Activated naive CD4-positive, alpha-beta T cell treated with anti-CD3 and anti-CD28 coated beads for 36 hours (primary cell): ENCODE measurements at places on chromosomes 5 and 9. TPM values are rescaled to one million over a fixed set of nuclear protein-coding genes. Genes with fewer than 3 reads are reported as not detected.

DNA sequence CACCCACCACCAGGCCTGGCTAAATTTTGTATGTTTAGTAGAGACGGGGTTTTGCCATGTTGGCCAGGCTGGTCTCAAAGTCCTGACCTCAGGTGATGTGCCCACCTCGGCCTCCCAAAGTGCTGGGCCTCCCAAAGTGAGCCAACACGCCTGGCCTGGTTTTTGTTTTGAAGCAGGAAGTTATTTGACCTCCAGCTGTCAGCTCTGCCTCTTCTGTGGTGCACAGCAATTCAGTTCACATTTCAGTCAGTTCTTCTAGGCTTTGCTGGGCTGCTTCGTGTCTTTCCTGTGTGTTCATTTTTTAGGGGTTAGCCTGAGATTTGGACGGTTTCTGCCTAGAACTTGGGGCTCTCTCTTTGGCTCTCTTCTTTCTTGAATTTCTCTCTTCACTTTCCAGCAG is 8.9 kb downstream of the LCN1 start:
- H3K27me3 ChIP-seq = peaks cover 9% of the 10 kb centered on the region
- no peak overlapping the region for H3K27ac ChIP-seq
- DNase-seq = no peak
- H3K36me3 ChIP-seq = no peaks in the 10 kb centered on the region
- no peak overlapping the region for H3K4me3 ChIP-seq

DNA sequence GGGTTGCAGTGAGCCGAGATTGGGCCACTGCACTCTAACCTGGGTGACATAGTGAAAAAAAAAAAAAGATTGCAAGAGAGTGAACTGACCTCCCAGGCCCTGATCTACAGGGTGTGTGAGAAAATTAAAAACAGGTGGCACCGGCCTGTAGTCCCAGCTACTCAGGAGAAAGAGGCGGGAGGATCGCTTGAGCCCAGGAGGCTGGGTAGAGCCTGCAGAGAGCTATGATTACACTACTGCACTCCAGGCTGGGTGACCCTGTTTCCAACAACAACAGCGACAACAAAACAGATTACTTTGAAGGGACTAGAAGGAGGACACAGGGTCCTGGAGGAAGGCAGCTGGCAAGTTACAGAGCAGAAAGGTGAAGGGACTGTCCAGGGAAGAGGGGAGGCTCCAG is 42.2 kb upstream of the FABP6 start:
- no peaks in the 10 kb centered on the region for H3K36me3 ChIP-seq
- no peak for DNase-seq
- H3K27ac ChIP-seq = no peak overlapping the region
- H3K4me3 ChIP-seq = no peak overlapping the region

DNA sequence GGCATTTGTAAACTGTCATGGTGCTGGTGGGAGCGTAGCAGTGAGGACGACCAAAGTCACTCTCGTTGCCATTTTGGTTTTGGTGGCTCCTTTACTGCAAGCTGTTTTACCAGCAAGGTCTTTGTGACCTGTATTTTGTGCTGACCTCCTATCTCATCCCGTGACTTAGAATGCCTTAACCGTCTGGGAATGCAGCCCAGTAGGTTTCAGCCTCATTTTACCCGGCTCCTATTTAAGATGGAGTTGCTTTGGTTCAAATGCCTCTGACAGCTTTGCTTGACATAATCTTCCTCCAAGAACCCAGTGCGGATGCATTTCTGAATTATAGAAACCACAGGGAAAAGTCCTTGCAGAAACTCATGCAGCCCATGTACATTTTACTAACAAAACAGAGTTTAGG is 3.9 kb upstream of the RASGRF2 start:
- H3K36me3 ChIP-seq = no peaks in the 10 kb centered on the region
- no peaks in the 10 kb centered on the region for H3K27me3 ChIP-seq
- H3K27ac ChIP-seq = no peak overlapping the region

- no peak overlapping the region for H3K4me3 ChIP-seq
- H3K27ac ChIP-seq = no peak overlapping the region
- peaks cover 22% of the 10 kb centered on the region for H3K27me3 ChIP-seq
- no peak for DNase-seq
- no peaks in the 10 kb centered on the region for H3K36me3 ChIP-seq
Observed at GRCh38 chr9:109491590-109491989, 6.5 kb downstream of the PTPN3 start.

DNA sequence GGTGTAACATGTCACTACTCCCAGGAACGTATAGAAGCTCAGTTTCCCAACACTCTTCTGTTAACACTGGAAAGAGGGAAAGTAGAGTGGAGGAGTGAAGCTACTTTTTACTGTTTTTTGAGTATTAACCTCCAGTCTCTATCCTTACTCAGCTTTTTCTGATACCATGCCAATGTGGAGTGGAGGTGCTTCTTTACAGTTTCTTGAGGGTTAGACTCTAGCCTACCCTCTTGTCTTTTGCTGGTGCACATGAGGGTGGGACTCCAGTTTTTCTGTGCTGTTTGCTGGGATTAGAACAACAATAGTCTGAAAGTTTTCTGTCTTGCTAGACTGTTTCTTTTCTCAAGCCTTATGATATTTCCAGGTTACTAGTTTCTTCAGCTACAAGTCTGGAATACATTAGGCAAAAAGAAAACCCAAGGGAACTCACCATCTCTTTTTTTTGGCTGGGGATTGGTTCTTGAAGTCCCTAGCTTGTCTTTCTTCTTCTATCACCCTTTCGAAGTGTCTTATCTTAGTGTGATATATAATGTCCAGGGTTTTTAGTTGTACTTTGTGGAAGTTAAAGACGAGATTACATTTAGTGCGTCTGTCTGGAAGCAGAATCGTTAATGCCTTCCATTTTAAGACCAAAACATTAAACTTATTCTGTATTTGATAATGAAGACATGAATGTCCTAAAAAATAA is 35.9 kb downstream of the PRR16 start:
- no peaks in the 10 kb centered on the region for H3K36me3 ChIP-seq
- H3K27me3 ChIP-seq = no peaks in the 10 kb centered on the region
- DNase-seq = no peak
- H3K4me3 ChIP-seq = no peak overlapping the region
- H3K4me1 ChIP-seq = no peaks in the 10 kb centered on the region

GRCh38 chr5:31291323-31291854 is 97.9 kb downstream of the CDH6 start:
- H3K36me3 ChIP-seq = no peaks in the 10 kb centered on the region
- no peaks in the 10 kb centered on the region for H3K4me1 ChIP-seq
- no peaks in the 10 kb centered on the region for H3K27me3 ChIP-seq
- no peak for DNase-seq

DNA sequence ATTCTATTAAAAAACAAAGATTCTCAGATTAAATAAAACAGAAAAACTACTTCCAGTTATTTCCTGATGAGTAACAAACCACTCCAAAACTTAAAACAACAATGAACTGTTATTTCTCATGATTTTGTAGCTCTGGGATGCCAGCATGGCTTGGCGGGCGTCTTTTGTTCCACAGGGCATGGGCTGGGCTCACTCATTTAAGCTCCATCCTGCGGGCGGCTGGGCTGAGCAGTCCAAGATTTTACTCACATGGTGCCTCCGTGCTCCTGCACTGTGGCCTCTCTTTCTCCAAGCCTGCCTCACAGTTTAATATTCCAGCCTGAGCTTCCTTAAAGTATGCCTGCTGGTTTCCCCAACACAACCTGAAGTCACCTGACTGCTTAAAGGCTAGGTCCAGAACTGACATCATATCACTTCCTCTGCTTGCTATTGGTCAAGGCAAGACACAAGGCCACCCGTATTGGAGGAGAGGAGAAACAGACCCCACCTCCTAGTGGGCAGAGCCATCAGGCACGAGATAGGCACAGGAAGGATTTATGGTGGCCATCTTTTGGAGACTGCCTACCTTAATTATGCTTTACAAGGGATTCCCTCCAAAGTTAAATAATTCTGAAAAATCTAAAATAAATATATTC is 41.6 kb upstream of the ZBTB43 start:
- H3K27ac ChIP-seq = no peak overlapping the region
- DNase-seq = no peak
- H3K4me3 ChIP-seq = no peak overlapping the region

DNA sequence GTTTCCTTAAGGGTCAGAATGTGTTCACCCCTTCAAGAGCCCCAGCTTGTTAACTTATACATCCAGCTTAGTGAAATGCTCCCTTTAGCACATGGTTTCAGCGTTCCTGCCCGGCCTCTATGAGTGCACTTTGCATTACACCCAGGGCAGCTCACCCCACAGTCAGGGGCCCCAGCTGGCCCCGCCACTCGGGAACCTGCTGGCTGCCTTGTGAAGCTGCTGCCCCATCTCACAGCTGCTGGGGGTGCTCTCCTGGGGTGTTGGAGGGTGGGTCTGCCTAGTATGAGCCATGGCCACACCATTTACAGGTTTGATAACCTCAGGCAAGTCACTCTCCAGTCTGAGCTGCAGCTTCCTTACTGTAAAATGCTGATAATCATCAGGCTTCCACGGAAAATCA is 32.2 kb downstream of the HRH2 start:
- H3K4me1 ChIP-seq = peaks cover 48% of the 10 kb centered on the region
- no peak overlapping the region for H3K4me3 ChIP-seq
- no peak overlapping the region for H3K27ac ChIP-seq

DNA sequence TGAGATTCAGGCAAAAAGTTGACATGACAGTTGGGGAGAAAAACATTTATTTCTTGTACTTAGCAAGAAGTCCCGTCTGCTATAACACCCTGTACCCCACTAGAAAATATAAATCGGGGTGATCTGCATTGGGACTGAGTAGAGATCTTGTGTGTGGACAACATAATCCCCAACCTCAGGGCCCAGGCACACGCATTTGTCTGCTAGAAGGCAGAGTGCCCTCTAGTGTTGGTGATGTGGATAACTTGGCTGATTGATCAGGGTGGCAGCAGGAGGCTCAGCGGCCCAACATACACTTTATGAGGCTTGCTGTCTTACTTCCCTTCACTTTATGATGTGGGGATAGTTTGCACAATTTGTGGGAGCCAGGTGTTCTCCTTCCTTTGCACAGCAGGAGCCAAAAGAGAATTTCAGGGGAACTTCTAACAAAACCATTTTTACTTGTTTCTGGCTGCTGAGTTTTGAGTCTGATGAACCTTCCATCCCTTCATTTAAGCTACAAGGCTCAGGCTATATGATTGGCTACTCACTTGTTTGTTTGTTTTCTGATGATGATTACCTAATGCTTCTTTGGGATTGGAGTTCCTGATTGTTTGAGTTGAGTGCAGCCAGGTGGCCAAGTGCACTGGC is 263.2 kb downstream of the DMAC1 start:
- H3K4me1 ChIP-seq = peaks cover 11% of the 10 kb centered on the region
- H3K27ac ChIP-seq = no peak overlapping the region

GRCh38 chr9:76206821-76207220 is 187.4 kb downstream of the RFK start:
- H3K36me3 ChIP-seq = no peaks in the 10 kb centered on the region
- no peak for DNase-seq
- no peaks in the 10 kb centered on the region for H3K4me1 ChIP-seq
- peaks cover 4% of the 10 kb centered on the region for H3K27me3 ChIP-seq

- DNase-seq = no peak
- H3K27ac ChIP-seq = no peak overlapping the region
- peaks cover 10% of the 10 kb centered on the region for H3K4me1 ChIP-seq
- H3K36me3 ChIP-seq = no peaks in the 10 kb centered on the region
- H3K4me3 ChIP-seq = no peak overlapping the region
- H3K27me3 ChIP-seq = peaks cover 18% of the 10 kb centered on the region
Observed at GRCh38 chr9:121271368-121272341, 3.7 kb downstream of the GSN start.

- no peaks in the 10 kb centered on the region for H3K36me3 ChIP-seq
- no peak overlapping the region for H3K27ac ChIP-seq
- no peak overlapping the region for H3K4me3 ChIP-seq
- peaks cover 19% of the 10 kb centered on the region for H3K4me1 ChIP-seq
Observed at GRCh38 chr5:176739461-176740051, 70.8 kb upstream of the UNC5A start.

DNA sequence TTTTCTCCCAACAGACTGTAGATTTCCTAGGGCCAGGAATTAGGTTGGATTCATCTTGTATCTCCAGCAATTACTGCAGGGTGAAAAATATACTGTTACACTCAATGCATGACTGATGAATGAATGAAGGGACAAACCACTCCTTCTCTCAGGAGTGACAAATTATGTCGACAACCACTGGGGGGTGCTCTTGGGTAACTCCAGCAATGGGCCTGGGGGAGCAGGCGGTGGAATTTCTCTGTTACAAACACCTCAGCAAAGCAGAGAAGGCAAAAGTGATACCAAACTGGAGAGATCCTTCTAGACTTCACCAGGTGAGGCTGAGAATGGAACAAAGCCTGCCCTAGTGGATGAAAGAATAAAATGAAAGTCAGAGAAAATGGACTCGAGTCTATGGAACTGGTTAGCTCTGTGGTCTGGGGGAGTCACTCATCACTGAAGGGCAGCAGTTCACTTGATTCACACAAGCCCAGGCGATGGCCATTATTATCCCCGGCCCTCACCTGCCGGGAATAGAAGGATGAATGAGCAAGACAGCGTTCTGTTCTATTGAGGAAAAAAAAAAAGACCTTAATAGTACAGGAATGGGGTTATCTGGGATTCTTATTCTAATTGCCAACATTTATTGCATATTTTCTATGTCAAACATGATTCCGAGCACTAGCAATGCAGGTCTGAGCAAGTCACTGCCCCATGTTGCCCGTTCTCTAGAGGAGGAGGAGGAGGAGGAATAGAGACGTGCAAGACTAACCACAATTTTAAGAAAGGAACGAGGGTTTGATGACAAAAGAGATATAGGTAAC is 341.1 kb downstream of the ASTN2 start:
- peaks cover 3% of the 10 kb centered on the region for H3K27me3 ChIP-seq
- no peaks in the 10 kb centered on the region for H3K4me1 ChIP-seq
- H3K4me3 ChIP-seq = no peak overlapping the region
- no peak overlapping the region for H3K27ac ChIP-seq

- H3K27me3 ChIP-seq = no peaks in the 10 kb centered on the region
- H3K4me3 ChIP-seq = no peak overlapping the region
- H3K36me3 ChIP-seq = peaks cover 47% of the 10 kb centered on the region
- DNase-seq = no peak
Observed at GRCh38 chr5:60891667-60892066, 47.6 kb upstream of the ELOVL7 start.

DNA sequence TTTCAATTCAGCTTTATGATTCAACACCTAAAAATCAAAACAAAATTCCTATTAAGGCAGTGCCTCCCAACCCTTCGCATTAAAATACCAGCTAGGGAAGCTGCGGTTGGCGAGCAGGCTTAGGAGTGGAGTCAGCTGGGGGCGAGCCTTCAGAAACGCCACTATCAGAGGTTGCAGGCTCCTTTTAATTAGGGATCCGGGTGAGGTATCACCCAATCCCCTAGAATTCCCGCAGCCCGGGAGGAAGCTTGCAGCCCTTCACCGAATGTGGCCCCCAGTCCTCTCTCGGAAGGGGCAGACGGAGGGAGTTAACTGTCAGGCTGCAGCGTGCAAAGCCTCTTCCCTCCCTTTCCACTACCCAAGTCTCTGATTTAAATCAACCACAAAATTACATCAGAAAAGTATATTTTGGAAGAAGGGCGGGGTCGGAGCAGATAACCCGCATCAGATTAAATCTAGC is 1.7 kb downstream of the STC2 start:
- DNase-seq = peak; percentile 17
- H3K36me3 ChIP-seq = peaks cover 64% of the 10 kb centered on the region
- peak overlapping the region; percentile 90 for H3K4me3 ChIP-seq
- peaks cover 44% of the 10 kb centered on the region for H3K27me3 ChIP-seq
- peaks cover 34% of the 10 kb centered on the region for H3K4me1 ChIP-seq
- peak overlapping the region; percentile 27 for H3K27ac ChIP-seq

MTX3 gene
- total RNA-seq = 5.7 TPM

SPATA31E1 gene
- total RNA-seq = not detected

TNFSF8 gene
- total RNA-seq = 26.4 TPM
